ENCODE measurements at places on chromosomes 16 and 17. TPM values are rescaled to one million over a fixed set of nuclear protein-coding genes. Genes with fewer than 3 reads are reported as not detected.

Gene FZD2
- total RNA-seq: 203 TPM

Gene CX3CL1
- total RNA-seq: 2.3 TPM

DNA sequence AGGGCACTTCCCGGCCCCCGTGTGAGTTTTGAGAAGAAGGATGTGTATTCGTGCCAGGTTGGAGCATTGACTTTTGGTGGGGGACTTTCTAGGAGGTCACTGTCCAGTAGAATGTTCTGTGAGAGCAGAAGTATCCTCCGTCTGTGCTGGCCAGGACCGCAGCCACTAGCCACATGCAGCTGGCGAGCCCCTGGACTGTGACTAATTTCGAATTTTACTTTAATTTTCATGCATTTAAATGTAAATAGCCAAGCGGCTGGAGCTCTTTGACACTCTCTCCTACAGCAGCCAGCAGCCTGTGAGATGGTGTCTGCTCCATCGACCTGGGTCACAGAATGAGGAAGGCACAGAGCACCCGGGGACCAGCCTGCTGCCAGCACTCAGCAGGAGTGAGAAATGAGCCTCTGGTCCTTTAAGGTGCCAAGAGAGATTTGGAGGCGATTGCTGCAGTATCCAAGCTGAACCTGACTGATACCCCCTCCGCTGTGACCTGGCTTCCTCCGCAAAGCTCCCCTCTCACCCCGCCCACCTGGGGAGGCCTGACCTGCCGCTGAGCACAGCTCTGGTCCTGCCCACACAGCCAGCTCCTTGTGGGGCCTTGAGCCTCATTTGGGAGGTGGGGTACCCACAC is 7.8 kb downstream of the ATP2A3 start:
- peaks cover 7% of the 10 kb centered on the region for H3K27me3 ChIP-seq
- H3K36me3 ChIP-seq: no peaks in the 10 kb centered on the region
- H3K4me3 ChIP-seq: no peak overlapping the region
- H3K4me1 ChIP-seq: peaks cover 6% of the 10 kb centered on the region

- H3K27ac ChIP-seq: no peak overlapping the region
- H3K36me3 ChIP-seq: no peaks in the 10 kb centered on the region
- no peak for DNase-seq
- peaks cover 9% of the 10 kb centered on the region for H3K27me3 ChIP-seq
- H3K4me3 ChIP-seq: no peak overlapping the region
- H3K4me1 ChIP-seq: peaks cover 2% of the 10 kb centered on the region
Measured at GRCh38 chr17:21263376-21263775, 10.2 kb upstream of the NATD1 start.

DNA sequence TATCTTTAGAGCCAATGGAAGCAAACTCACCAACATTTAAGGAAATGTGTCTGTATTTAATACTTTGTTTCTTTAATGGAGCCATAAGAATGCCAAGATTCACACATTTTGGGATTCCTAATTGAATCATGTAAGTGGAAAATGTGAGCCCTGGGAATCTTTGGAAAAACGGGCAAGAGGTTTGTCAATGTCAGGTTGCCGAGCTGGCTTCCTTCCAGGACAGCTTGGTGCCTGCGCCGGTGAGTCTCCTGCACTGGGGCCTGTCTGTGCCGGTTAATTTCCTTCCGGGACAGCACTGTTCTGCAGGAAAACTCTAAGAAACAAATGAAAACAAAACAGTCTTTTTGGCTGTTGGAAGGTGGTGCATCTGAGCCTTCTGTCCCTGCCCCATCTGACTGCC is 210.6 kb downstream of the HAPSTR1 start:
- H3K4me1 ChIP-seq: no peaks in the 10 kb centered on the region
- H3K36me3 ChIP-seq: no peaks in the 10 kb centered on the region
- no peak overlapping the region for H3K27ac ChIP-seq
- DNase-seq: no peak
- H3K27me3 ChIP-seq: no peaks in the 10 kb centered on the region
- H3K4me3 ChIP-seq: no peak overlapping the region

GRCh38 chr17:31915456-31916100 is 14.1 kb upstream of the UTP6 start:
- H3K4me3 ChIP-seq: no peak overlapping the region
- H3K27ac ChIP-seq: no peak overlapping the region
- no peaks in the 10 kb centered on the region for H3K36me3 ChIP-seq
- peak; percentile 4 for DNase-seq
